Stimulated activated CD4-positive, alpha-beta T cell treated with anti-CD3 and anti-CD28 coated beads, Interleukin-12 subunit alpha, Interleukin-12 subunit beta, amount 100 ng/mL, for 4 hours (primary cell): ENCODE measurements at places on chromosomes 11 and 22.

GRCh38 chr11:35163702-35164496 lies 24.9 kb downstream of the CD44 start:
- no peak for DNase-seq

GRCh38 chr22:45891996-45892621 lies 84.9 kb downstream of the WNT7B start:
- no peak for DNase-seq

- DNase-seq, result no peak
Observed at GRCh38 chr11:47171856-47172255, 4.8 kb downstream of the ARFGAP2 start.

DNA sequence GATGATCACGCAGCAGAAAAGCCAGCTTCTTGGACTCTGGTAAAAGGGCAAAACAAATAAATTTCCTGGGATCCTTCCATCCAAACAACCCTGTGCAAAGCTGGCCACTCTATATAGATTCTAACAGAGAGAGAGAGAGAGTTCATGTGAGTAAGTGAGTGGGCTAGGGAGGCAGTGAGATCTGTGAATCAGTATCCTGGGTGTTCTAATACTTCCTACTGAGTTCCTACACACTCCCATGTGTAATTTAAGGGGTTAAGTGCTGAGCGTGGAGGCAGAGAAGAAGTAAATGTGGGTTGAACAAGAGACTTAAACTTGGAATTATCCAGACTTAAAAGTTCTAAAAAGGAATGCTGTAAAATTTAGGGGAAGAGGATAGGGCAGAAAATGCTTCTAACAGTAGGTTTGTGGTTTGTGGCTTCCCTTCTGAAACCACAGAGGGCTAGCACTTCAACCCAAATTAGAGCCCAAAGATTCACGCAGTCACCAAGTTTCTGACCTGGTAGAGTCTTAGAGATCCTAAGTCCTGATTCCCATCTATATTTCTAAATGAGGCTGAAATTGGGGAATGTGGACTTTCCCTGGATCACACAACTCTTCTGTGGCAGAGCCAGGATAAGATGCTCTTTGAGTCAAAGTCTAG lies 413.9 kb downstream of the TENM4 start:
- DNase-seq, result no peak

DNA sequence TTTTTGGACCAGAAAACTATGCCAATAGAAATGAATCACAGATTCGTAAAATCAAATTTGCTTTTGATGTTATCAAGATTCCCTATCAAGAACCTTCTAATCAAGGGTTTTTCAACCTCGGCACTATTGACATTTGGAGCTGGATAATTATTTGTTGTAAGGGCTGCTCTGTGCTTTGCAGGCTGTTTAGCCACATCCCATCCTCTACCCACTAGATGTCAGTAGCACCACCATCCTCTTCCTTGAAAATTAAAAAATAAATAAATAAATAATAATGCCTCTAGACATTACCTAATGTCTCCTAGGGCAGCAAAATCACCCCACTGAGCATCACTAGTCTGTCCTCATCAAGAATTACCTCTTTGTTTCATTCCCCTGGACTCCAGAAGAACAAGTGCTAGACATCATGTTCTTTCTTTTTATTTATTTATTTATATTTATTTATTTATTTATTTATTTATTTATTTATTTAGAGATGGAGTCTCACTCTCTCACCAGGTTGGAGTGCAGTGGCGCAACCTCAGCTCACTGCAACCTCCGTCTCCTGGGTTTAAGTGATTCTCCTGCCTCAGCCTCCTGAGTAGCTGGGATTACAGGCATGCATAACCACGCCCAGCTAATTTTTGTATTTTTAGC lies 744.7 kb downstream of the KCNA4 start:
- no peak for DNase-seq

DNA sequence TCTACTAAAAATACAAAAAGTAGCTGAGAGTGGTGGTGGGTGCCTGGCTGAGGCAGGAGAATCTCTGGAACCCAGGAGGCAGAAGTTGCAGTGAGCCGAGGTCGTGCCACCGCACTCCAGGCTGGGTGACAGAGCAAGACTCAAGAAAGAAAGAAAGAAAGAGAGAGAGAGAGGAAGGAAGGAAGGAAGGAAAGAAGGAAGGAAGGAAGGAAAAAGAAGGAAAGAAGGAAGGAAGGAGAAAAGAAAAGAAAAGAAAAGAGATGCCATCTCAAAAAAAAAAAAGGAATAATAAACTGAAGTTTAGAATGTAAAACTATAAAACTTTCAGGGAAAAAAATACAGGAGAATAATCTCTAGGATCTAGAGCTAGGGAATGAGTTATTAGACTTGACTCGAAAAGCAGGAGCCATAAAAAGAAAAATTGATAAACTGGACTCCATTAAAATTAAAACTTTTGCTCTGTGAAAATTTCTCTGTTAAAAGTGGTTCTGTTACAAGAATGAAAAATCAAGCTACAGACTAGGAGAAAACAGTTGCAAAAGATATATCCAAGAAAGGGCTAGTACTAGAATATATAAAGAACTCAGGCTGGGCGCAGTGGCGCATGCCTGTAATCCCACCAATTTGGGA lies 13.4 kb upstream of the SEPTIN5 start:
- no peak for DNase-seq

DNA sequence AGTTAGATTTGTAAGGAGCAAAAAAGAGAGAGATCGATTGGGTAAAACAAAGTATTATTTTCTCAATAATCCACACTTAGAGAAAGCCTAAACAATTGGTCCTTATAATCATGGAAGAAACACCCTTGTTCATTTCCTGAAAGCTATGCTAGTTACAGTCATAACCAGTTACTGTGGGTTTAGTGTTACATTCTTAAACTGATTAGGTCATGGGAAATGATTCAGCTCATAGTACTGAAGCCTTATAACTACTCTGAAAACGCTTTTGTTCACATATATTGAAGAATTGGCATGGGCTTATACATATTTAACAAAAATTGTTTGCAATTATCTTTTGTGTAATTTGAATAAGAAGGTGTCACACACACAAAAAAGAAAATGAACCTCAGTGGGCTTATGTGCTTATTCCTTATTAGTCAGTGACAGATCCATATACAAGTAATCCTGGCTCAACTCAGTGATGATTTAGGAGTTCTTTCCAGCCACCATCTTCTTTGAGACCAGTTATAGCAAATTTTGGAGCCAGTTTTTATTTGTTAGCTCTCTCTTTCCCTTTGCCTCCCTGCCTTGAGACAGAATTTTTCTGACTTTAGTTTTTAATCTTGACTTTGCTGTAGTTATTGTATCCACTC lies 198.5 kb upstream of the CTSC start:
- no peak for DNase-seq

- DNase-seq, result no peak
Observed at GRCh38 chr11:47324520-47324919, 28.0 kb downstream of the MYBPC3 start.

DNA sequence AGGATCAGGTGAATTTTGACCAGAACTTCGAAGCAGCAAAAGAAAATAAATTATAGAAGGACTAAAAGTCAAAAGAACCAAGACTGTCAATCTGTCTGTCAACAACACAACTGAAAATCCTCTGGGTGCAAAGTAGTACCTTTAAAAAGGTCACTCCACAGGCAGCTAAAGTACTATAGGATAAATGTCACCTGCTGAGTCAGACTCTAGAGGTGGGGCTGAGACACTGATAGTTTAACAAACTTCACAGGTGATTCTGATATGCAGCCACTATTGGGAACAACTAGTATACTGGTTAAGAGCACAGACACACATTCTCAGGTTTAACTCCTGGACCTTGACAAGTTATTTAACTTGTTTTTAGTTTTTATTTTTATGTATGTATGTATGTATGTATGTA lies 107.3 kb downstream of the FCHSD2 start:
- DNase-seq, result no peak

- no peak for DNase-seq
Observed at GRCh38 chr11:24925091-24925490, 428.2 kb downstream of the LUZP2 start.

DNA sequence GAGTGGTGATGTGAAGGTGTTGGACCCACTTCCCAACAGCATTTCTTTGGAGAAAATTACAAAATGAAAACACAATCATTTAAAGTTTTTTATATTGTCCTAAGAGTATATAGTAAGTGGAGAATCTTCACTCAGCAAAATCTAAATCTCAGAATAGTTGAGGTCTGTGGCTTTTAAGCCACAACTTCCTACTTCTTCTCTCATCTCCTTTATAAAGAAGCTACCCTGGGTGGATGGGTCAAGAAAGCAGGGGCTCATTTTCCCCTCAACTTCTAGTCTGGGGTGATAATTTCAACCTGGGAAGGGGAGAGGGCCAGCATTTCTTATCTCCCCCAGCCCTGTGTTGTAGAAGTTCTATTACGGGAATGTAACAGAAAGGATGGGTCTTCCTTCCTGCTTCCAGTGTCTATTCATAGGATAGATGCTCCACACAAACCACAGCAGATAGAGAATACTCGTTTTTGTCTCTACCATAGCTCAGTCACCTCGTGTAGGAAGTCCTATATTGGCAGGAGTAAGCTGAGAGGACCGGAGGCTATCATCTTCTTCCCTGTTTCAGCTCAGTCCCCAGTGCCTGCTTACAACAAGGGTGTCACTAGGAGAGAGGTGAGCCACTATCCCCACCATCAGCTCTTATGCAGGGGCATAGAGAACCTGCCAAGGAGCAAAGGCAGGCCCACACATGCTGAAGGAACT lies 341.5 kb downstream of the CASP12 start:
- no peak for DNase-seq

- no peak for DNase-seq
Observed at GRCh38 chr11:118924591-118925585, 838 bp downstream of the BCL9L start.

- DNase-seq, result no peak
Observed at GRCh38 chr11:70729949-70730348, 331.6 kb downstream of the CTTN start.

- no peak for DNase-seq
Observed at GRCh38 chr11:2653930-2654739, 45.7 kb downstream of the KCNQ1OT1 start.
